Astrocyte (in vitro differentiated cells and primary cell): ENCODE measurements at places on chromosomes 13 and 19.
A peak's percentile ranks its signal among the peaks of the same experiment; 100 is the strongest.

- DNase-seq, result no peak
Observed at GRCh38 chr13:111178402-111178801, 63.3 kb downstream of the ARHGEF7 start.

GRCh38 chr19:50462970-50463369 lies 13.3 kb upstream of the EMC10 start:
- no peak for DNase-seq

- no peak for DNase-seq
Observed at GRCh38 chr13:99199541-99200431, 868 bp upstream of the UBAC2 start.

GRCh38 chr13:103222683-103223082 lies 156.5 kb upstream of the SLC10A2 start:
- DNase-seq, result no peak

- DNase-seq, result peak; percentile 66
Observed at GRCh38 chr19:4393947-4394590, 6.3 kb downstream of the SH3GL1 start.

GRCh38 chr19:15974856-15975255 lies 26.0 kb downstream of the OR10H4 start:
- no peak for DNase-seq

GRCh38 chr13:73793361-73793760 lies 340.8 kb downstream of the KLF12 start:
- no peak for DNase-seq

DNA sequence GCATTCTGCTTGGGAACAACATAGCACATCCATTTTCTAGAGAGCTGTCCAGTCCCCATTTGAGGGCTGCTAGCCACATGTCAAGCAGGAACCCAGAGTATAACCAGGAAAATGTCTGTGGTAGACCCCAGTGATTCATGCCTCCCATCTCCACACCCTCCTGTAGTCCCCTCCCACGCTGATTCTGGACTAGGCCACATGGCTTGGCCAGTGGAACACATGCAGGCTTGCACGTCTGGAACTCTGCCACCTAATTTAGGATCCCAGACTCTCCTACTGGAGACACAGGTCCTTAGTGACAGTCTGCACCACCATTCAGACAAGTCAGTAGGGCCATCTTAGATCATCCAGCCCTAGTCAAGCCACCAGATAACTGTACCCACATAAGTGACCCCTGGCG lies 149.8 kb downstream of the ZIC5 start:
- no peak for DNase-seq

DNA sequence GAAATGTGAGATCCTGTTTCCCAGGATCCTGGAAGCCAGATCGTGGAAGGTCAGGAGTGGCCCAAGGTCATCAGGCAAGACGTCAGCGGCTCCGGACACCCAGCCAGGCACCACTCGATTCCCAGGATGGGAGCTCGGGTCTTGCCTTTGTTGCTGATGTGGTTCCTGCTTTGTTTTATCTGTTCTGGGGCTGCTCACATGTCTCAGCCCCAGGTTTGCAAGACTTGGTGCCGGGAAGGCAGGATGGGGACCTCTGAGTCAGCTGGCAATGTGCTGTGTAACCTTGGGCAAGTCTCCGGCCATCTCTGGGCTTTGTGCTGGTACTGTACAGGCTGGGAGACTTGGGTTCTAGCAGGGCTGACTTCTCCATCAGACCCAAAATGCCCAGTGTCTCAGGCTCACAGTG lies 1.4 kb upstream of the FCHO1 start:
- no peak for DNase-seq

- peak; percentile 67 for DNase-seq
Observed at GRCh38 chr13:33185853-33186252, 99.7 kb downstream of the STARD13 start.

DNA sequence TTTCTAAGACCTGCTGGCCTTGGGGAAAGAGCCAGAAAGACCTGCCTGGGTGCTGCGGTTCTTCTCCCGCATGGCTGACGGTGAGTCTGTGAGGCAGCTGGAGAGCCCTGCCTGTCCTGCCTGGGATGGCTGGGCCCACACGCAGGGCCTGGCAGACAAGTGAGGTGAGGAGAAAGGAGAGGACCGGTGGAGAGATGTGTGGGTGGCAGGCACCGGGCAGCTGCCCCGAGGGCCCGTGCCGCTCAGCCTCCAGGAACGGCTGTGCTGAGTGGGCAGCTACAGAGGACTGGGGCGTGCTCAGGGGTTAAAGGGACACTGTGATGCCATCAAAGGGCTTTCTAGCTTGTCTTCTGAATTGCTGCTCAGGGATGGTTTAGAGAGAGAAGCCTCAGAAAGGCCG lies 53.8 kb downstream of the MLLT1 start:
- no peak for DNase-seq

- DNase-seq, result no peak
Observed at GRCh38 chr13:97372936-97373335, 61.0 kb upstream of the RAP2A start.

DNA sequence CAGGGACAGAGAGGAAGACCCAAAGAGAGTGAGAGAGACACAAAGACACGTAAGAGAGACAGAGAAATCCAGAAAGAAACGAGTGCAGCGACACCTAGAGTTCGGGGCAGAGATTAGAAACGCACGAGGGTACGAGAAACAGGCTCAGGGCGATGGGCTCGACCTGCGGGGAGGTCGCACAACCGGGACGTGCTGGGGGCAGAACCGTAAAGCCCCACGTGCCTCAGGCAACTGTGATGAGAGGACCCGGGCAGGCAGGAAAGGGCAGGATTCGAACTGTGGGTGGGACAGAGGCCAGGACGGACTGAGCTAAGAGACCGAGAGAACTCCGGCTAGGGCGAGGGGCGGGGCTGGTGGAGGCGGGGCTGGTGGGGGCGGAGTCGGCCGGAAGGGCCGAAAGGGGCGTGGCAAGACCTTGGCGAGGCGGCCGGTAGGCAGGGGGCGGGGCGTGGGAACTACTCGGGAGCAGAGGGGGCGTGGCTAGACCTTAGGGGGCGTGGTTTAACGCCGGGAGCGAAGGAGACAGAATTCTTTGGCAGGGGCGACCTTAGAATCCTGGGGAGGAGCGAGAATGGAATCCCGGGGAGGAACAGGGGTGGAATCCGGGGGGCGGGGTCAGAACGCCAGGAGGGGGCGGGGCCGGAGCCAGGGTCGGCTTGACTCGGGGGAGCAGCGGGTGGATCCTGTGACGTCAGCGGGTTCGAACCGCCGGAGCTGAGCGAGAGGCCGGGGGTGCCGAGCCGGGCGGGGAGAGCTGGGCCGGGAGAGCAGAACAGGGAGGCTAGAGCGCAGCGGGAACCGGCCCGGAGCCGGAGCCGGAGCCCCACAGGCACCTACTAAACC lies at the start of gene NECTIN2:
Gene NECTIN2 (plus strand): TSS at position 686 of the 843 bp plus-strand sequence. CDS start 229 bp downstream, outside the sequence.
- peak; percentile 85 for DNase-seq

DNA sequence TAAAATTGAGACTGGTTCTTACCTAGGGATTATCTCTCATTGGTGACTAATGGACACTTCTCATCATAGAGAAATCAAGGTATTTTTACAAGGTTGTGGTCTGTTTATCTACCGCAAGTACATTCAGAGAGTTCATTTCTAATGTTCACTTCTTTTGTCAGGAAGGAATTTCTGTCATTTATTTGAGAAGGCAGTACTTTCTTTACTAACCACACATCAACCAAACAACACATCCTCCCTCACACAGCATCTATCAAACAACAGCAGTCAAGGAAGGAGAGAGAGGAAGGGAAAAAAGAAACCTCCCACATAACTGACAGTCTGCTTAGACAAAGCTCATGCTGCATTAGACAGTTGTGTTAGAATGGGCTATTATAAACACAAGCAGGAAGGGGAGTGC lies 182.3 kb upstream of the KLF12 start:
- peak; percentile 76 for DNase-seq

- no peak for DNase-seq
Observed at GRCh38 chr13:80118506-80118905, 222.4 kb downstream of the SPRY2 start.

- DNase-seq, result peak; percentile 53
Observed at GRCh38 chr13:21478881-21479808, 20.0 kb upstream of the ZDHHC20 start.

DNA sequence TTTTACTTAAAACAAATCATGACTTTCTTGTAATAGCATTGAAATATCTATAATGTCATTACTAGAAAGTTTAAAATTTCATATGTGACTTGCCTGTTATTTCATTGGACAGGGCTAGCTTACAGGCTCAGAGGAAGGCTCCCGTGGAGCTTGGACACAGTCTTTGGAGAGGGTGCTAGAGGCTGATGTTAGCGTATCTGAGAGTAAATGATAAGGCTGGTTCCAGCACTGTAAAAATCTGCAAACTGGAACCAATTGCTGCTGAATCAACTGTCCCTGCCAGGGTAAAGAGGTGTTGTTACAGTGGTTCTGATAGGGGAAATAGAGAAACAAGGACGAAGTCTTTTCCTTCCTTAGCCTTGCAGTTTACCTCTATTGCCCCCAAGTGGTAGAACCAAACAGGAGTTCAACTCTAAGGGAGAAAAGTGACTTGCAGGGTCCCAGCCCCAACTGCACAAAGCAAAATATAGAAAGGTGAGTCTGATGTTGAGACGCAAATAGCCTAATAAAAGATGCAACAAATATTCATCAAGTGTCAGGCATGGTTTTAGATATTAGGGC lies 901.7 kb downstream of the DIAPH3 start:
- DNase-seq, result no peak
